Mammary epithelial cell (primary cell): ENCODE measurements at places on chromosomes 5 and 9. TPM values are rescaled to one million over a fixed set of nuclear protein-coding genes. Genes with fewer than 3 reads are reported as not detected.

Gene ERAP2
- total RNA-seq = 14.3 TPM

Gene DEPDC1B
- total RNA-seq = 10.4 and 17.9 TPM in 2 replicates

Gene PCDHB15
- 0.40 and 0.45 TPM in 2 replicates for total RNA-seq

Gene GDNF
- 1.0 and 1.3 TPM in 2 replicates for total RNA-seq

GRCh38 chr9:71692337-71692736, 76.0 kb downstream of the CEMIP2 start:
- peak; percentile 56 for DNase-seq

DNA sequence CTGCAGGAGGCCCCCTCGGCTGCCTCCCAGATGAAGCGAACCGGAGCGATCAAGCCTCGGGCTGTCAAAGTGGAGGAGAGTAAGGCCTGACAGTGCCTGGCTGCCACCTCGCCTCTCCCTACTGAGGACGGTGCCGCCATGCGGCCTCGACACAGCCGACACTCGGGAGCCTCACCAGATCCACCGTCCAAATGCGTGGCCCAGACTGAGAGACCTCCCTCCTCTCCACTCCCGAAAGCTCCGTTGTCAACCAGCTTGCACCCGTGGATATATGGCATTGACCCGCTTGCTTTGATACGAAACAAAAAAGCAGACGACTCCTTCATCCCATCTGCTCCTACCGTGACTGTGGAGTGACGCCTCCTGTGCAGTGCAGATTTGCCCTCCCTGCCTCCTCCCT, 6.9 kb upstream of the POMT1 start:
- DNase-seq = no peak

DNA sequence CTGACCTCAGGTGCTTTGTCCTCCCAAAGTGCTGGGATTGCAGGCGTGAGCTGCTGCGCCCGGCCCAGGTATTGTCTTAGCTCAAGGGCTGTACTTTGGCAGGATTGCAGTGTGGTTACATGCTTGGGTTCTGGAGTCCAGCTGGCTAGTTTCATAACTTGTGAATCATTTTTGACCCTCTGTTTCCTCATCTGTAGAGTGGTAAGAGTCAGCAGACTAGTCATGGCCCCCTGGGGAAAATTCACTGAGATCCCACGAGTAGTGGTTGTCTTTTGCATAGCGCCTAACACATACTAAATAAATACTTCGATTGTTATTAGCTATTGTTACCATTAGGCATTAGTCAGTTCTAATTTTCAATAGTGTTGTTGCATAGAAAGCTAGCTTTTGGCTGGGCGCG, 14.3 kb downstream of the PTPA start:
- peak; percentile 95 for DNase-seq

DNA sequence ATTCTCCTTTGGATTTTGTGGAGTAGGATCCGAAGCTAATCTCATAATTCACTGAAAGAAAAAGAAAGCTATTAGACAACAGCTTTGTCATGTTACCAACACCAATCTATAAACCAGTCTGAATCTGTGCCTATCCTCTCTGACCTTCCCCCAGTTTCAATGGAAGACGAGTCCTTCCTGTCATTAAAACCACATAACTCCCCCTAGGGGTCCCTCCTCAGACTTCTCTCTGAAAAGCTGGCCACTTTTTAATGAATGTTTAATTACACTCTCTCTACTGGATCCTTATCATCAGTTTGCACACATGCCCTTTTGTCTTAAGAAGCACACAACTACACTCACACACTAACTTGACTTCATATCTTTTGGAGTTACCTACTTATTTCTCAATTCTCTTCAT, 98.0 kb upstream of the TSLP start:
- no peak for DNase-seq

- DNase-seq = no peak
Measured at GRCh38 chr5:99879791-99880511, 655.2 kb upstream of the FAM174A start.
